ENCODE measurements at places on chromosomes 4 and X.

GRCh38 chr4:31391976-31392375 lies 671.8 kb downstream of the PCDH7 start:
- DNase-seq: no peak

DNA sequence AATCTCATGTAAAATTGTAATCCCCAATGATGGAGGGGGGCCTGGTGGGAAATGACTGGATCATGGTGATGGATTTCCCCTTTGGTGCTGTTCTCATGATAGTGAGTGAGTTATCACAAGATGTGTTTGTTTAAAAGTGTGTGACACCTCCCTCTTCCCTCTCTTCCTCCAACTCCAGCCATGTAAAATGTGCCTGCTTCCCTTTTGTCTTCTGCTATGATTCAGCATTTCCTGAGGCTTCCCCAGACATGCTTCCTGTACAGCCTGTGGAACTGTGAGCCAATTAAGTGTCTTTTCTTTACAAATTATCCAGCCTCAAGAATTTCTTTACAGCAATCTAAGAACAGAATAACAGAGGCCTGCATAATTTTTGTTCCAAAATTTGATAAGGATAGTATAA lies 85.2 kb downstream of the ANAPC10 start:
- no peak for DNase-seq

DNA sequence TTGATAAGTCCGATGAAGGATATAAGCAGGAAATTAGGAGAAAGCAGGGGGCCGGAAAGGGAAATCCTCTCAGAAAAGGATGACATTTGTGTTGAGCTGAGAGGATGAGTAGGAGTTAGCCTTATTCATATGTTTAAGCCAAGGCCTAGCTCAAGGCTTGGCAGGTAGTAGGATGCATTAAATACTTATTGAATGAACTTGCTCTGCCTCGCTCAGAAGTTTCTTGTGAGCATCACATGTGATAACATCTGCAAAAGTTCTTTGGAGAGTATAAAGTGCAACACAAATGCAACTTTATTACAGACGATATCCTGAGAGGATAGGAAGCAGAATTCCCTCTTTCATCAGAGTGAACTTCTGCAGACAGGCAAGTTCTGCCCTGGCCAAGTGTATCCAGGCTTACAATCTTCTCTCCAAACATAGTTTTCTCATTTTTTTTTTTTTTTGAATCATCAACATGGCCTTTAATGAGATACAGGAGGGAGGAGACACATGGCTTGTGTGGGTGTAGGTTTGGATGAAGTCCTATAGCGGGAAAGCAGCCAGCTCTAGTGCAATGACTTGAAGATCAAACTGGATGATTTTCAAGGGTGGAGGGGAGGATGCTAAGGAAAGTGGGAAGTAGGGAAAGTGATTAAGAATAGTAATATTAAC lies 48.1 kb downstream of the LUZP4 start:
- DNase-seq: no peak

DNA sequence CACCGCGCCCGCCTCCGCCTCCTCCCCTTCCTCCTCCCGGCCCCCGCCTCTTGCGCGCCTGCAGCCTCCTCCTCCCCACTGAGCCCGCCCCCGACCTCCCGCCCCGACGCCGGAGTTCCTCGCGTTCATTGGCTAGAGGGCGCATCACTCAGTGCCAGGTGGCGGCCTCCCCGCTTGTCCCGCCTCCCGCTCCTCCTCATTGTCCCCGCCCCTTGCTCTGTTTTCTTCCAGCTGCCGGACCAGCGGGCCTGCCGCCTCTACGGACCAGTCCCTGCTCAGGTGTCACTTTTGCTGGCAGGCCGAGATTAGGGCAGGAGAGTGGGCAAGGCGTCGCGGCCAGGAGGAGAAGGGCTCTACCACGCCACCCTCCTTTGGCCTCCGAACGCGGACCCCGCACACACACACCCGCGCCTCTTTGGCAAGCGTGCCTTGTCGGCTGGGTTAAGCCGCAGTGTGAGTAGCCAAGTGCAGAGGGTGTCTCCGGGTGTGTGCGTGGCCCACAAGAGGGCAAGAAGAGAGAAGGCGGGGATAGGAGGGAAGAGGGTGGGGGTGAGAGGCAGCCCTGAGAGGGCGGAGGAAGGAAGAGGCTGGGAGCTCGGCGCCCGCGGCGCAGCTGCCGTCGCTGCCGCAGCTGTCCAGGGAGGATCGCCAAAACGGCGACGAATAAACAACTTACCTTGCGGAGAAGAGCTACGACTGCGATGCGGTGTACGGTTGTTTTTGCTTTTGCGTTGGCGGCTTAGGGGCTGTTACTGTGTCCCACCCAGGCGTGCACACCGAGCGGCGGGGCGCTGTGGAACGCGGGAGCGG lies 436 bp upstream of the PPP3CA start:
- peak; percentile 99 for DNase-seq

- DNase-seq: no peak
Observed at GRCh38 chrX:44082829-44083228, 109.6 kb upstream of the NDP start.

- DNase-seq: no peak
Observed at GRCh38 chr4:107497054-107497453, 223.0 kb downstream of the PAPSS1 start.

- DNase-seq: no peak
Observed at GRCh38 chrX:49058794-49059193, at the start of gene CCDC120. Gene CCDC120, plus strand, starts transcription at chrX:49058999. Its CDS starts 3,043 bp downstream, at chrX:49062042.
